ENCODE measurements at places on chromosomes 4 and X.

DNA sequence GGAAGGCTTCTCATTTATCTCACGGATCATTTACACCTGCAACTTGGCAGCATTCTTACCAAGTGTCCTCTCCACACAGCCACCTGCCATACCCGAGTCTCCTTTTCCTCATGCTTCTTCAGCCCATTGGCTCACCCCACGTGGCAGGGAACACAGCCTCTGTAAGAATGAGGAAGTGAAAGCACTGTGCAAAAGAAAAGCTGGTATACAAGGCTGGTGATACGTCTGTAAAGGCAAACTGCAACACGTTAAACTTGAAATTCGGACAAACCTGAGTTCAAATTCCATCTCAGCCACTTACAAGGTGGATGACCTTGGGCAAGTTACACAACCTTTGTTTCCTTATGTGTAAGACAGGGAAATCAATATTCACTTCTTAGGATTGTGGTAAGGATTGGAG lies 164.0 kb upstream of the RASGEF1B start:
- H3K36me3 ChIP-seq: no peaks in the 10 kb centered on the region
- H3K27ac ChIP-seq: no peak overlapping the region
- no peaks in the 10 kb centered on the region for H3K27me3 ChIP-seq
- no peak for DNase-seq
- no peak overlapping the region for H3K4me3 ChIP-seq

DNA sequence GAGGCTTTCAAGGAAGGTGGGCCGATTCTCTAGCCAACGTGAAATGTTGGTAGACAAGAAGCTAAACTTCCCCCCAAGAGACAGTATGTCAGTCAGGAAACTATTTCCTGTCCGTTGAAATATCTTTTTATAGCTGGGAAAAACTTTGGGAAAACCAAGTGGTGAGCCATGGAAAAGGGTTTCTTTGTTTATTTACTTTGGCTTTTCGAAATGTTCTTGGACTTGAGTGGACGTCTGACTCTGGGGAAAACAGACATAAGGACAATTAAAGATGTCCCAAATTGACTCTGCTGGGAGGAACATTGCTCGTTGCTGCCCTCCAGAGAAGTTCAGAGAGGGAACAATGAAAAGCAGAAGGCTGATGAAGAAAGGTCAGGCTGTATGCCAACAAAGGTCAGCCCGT lies 295.4 kb downstream of the RAPGEF2 start:
- no peak overlapping the region for H3K4me3 ChIP-seq
- DNase-seq: no peak
- H3K36me3 ChIP-seq: no peaks in the 10 kb centered on the region
- no peaks in the 10 kb centered on the region for H3K27me3 ChIP-seq
- no peak overlapping the region for H3K27ac ChIP-seq
- 0 out of 2 replicates have a peak, but pooled peaks cover 1% of the 10 kb centered on the region for H3K4me1 ChIP-seq

GRCh38 chr4:39446842-39447573 lies 11.7 kb downstream of the RPL9 start:
- H3K27ac ChIP-seq: no peak overlapping the region
- H3K4me3 ChIP-seq: peak overlapping the region; percentile 48
- peaks cover 1% of the 10 kb centered on the region for H3K36me3 ChIP-seq
- no peaks in the 10 kb centered on the region for H3K4me1 ChIP-seq

- H3K27ac ChIP-seq: no peak overlapping the region
- H3K4me3 ChIP-seq: no peak overlapping the region
- no peak for DNase-seq
- no peaks in the 10 kb centered on the region for H3K4me1 ChIP-seq
- H3K27me3 ChIP-seq: no peaks in the 10 kb centered on the region
- H3K36me3 ChIP-seq: no peaks in the 10 kb centered on the region
Observed at GRCh38 chr4:173367285-173367684, 3.5 kb upstream of the SAP30 start.

DNA sequence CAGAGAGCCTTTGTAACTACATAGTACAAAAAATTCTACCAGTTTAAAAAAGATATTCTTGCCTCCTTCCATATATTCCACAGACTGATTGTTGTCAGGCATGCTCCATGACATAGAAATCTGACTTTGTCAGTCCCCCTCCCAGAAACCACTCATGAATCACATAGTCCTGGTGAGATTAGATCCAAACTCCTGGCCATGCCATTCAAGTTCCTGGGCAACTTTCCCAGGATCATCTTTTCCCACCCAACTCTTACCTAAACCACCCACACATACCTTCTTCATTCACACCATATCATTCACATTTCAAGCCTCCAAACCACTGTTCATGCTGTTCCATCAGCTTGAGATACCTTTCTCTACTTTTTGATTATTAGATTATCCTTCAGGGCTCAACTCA lies 46.4 kb downstream of the SLC16A2 start:
- H3K27me3 ChIP-seq: no peaks in the 10 kb centered on the region
- DNase-seq: no peak
- H3K4me3 ChIP-seq: no peak overlapping the region
- H3K4me1 ChIP-seq: no peaks in the 10 kb centered on the region

- no peaks in the 10 kb centered on the region for H3K27me3 ChIP-seq
- no peak for DNase-seq
- H3K27ac ChIP-seq: no peak overlapping the region
- no peaks in the 10 kb centered on the region for H3K36me3 ChIP-seq
- H3K4me1 ChIP-seq: no peaks in the 10 kb centered on the region
Observed at GRCh38 chrX:38699696-38700095, 101.6 kb upstream of the MID1IP1 start.

DNA sequence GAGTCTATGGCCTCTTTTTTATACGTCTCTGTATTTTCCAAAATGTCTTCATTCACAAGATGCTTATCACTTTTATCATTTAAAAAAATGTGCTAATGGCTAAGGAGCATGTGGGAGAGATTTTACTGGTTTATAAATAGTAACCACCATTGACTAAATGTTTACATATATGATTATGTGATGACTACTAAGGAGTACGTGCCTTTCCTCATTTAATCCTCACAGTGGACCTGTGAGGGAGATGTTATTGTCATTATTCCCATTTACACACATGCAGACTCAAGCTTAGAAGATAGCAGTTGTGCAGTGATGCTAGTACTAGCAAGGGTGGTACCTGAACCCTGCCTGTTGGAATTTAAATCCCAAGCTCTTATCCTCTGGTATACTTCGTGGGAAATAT lies 2.4 kb downstream of the SRD5A3 start:
- no peaks in the 10 kb centered on the region for H3K4me1 ChIP-seq
- no peak for DNase-seq
- no peaks in the 10 kb centered on the region for H3K27me3 ChIP-seq
- H3K36me3 ChIP-seq: no peaks in the 10 kb centered on the region

GRCh38 chr4:40840255-40840984 lies 90.7 kb downstream of the NSUN7 start:
- no peak for DNase-seq
- no peaks in the 10 kb centered on the region for H3K36me3 ChIP-seq
- H3K27ac ChIP-seq: no peak overlapping the region

- no peaks in the 10 kb centered on the region for H3K27me3 ChIP-seq
- H3K4me3 ChIP-seq: no peak overlapping the region
- no peaks in the 10 kb centered on the region for H3K4me1 ChIP-seq
- no peak for DNase-seq
- no peak overlapping the region for H3K27ac ChIP-seq
- no peaks in the 10 kb centered on the region for H3K36me3 ChIP-seq
Observed at GRCh38 chrX:124228849-124229248, 103.6 kb upstream of the TEX13D start.

DNA sequence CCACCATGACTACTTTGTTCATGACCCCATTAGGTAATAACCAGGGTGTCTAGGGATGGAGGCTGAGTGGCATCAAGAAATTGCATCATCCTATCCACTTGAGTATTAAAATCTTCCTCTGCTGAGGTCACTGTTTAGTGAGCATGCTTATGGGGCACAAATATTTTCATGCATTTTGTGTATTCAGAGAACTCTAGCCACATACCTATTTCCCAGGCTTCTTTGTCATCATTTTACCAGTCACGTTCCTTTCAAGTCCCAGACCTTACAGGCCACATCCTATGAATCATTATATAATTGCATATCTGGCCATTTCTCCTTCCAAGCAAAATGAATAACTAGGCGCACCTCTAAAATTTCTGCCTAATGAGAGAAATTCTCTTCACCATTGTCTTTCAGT lies 1882.9 kb upstream of the AGA start:
- H3K4me1 ChIP-seq: no peaks in the 10 kb centered on the region
- no peak overlapping the region for H3K4me3 ChIP-seq
- no peaks in the 10 kb centered on the region for H3K27me3 ChIP-seq
- H3K27ac ChIP-seq: no peak overlapping the region
- DNase-seq: no peak
- no peaks in the 10 kb centered on the region for H3K36me3 ChIP-seq

DNA sequence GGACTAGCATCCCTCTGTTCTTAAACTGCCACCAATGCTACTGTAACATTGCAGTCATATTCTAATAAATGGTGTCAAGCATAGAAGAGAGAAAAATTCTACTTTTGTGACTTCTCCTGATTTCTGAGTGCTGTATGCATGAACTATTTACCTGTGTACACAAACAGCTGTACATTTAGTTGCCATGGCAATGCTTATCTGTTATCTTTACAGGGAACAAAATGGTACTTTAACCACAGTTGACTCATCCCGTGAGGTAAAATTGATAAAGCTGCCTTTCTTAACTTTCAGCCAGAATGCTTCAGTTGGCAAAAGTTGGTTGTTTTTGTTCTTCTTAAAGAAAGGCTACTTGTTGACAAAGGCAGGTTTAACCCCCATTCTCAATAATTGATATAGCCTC lies 587.5 kb upstream of the MAGEB2 start:
- DNase-seq: no peak
- H3K4me3 ChIP-seq: no peak overlapping the region
- H3K36me3 ChIP-seq: no peaks in the 10 kb centered on the region
- H3K4me1 ChIP-seq: no peaks in the 10 kb centered on the region
- H3K27me3 ChIP-seq: no peaks in the 10 kb centered on the region
- no peak overlapping the region for H3K27ac ChIP-seq

DNA sequence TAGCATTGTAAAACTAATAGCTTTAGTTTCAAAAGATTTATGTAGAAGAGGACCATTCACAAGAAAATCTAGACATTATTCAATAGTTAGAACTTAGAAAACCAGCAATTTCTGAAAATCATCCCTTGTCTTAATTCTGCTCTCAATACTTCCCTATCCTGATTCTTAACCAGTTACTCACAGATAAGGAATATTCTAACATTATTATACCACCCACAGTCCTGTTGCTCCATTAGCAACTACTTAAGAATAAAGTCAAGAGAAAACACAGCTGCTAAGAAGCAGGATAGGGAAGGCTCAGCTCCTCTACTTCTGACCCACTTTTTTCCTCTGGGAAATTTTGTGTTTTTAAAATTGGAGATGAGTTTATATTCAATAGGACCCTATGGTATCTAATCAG lies 47.7 kb downstream of the PHKA1 start:
- no peaks in the 10 kb centered on the region for H3K4me1 ChIP-seq
- H3K36me3 ChIP-seq: no peaks in the 10 kb centered on the region
- H3K27ac ChIP-seq: no peak overlapping the region
- DNase-seq: no peak
- H3K4me3 ChIP-seq: no peak overlapping the region

DNA sequence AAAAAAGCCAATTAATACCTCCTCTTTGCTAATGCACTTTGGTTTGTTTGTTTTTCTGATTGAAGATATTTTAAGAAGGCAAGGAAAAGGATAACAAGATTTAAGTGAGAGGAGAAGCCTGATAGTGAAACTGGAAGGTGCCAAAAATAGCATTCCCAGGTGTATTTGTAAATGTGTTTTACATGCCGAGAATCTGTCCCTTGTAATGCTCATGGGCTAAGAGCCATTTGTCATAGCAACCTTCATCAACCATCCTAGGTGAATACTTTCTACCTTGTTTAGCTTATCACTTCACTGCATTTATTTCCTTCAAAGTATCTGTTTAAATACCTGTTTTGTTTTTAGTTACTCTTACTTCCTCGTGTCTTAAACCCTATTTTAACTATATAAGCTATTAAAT lies 127.8 kb downstream of the KCTD8 start:
- no peaks in the 10 kb centered on the region for H3K27me3 ChIP-seq
- no peak overlapping the region for H3K4me3 ChIP-seq
- H3K36me3 ChIP-seq: no peaks in the 10 kb centered on the region
- no peak for DNase-seq

- no peak for DNase-seq
- H3K4me1 ChIP-seq: no peaks in the 10 kb centered on the region
- H3K27ac ChIP-seq: no peak overlapping the region
- no peak overlapping the region for H3K4me3 ChIP-seq
- H3K27me3 ChIP-seq: no peaks in the 10 kb centered on the region
Observed at GRCh38 chrX:52979568-52979967, 21.2 kb upstream of the FAM156A start.

DNA sequence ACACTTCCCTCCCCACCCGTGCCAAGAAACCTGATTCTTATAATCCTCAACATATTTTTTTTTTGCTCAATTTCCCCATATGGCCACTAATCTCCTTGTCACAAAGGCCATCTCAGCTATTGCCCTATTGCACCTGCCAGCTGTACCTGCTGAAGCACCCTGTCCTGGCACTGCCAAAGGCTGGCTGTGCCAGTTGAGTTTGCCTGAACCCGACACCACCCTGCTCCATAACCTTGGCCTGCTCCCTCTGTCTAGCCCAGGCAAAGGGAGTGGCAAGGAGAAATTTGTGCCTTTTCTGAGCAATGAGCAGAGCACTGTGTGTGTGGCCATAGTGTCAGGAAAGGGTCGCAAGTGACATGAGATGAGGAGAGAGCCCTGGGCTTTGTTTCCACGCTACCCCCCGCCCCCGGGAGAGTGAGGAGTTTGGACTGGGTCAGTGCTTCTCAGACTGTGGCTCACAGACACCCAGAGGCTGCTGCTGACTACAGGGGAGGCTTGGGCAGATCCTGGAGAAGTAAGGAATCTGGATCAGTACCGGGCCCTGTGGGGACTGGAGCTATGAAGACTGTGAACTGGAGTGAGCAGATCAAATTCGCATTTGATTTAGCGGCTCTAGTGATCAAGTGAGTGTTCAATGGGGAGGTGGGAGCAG lies 42.2 kb upstream of the HMGB3 start:
- no peaks in the 10 kb centered on the region for H3K36me3 ChIP-seq
- DNase-seq: no peak
- H3K4me3 ChIP-seq: no peak overlapping the region
- no peaks in the 10 kb centered on the region for H3K4me1 ChIP-seq
- no peak overlapping the region for H3K27ac ChIP-seq

Measured in iPS DF 6.9 (cell line).